ENCODE measurements at places on chromosomes 3 and 15. TPM values are rescaled to one million over a fixed set of nuclear protein-coding genes. Genes with fewer than 3 reads are reported as not detected.

Gene CD200R1
- 3.7 TPM for polyA plus RNA-seq

GRCh38 chr3:95750097-95750496 lies 1064.3 kb upstream of the EPHA6 start:
- no peaks in the 10 kb centered on the region for H3K4me1 ChIP-seq
- H3K36me3 ChIP-seq: no peaks in the 10 kb centered on the region
- H3K27ac ChIP-seq: no peak overlapping the region
- H3K27me3 ChIP-seq: no peaks in the 10 kb centered on the region

DNA sequence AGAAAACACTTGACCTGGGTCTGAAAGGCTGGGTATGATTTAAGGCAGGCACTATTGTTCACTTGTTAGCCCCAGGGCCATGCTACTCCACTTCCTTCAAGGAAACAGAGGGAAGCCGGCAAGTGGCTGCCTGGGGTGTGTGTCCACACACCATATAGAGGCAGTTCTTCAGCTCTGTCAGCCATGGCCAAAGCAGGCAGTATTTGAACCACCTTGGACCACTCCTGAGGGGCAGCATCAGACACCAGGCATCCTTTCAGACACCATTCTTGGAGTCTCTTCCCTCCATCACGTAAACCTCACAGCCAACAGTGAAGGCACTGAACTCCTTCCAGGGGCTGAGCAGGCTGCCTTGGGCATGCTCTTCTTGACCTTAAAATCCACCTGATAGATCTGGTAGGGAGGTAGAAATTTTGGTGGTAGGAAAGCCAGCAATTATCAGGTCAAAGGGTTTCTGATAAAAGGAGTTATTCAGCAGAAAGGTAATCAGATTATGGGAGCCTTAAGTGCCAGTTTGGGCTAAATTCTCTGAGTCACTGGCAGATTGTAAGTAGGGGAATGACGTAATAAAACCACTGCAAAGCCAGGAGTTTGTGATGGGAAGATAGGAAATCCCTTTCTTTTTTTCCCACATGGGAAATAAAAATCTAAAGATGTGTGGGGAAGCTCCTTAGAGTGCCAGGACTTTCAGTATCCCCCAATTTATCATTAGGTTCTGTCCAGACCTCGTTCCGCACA lies 20.2 kb downstream of the TGFBR2 start:
- H3K4me3 ChIP-seq: no peak overlapping the region
- no peak for DNase-seq
- peaks cover 1% of the 10 kb centered on the region for H3K36me3 ChIP-seq
- H3K27me3 ChIP-seq: no peaks in the 10 kb centered on the region
- H3K4me1 ChIP-seq: peaks cover 93% of the 10 kb centered on the region
- peak overlapping the region; percentile 52 for H3K27ac ChIP-seq

Gene CSPG4
- 0.03 TPM for polyA plus RNA-seq

- no peaks in the 10 kb centered on the region for H3K36me3 ChIP-seq
- H3K4me1 ChIP-seq: no peaks in the 10 kb centered on the region
- no peak for DNase-seq
- no peak overlapping the region for H3K27ac ChIP-seq
These were observed 608.2 kb downstream of the NSUN3 start for GRCh38 chr3:94671078-94671477.

DNA sequence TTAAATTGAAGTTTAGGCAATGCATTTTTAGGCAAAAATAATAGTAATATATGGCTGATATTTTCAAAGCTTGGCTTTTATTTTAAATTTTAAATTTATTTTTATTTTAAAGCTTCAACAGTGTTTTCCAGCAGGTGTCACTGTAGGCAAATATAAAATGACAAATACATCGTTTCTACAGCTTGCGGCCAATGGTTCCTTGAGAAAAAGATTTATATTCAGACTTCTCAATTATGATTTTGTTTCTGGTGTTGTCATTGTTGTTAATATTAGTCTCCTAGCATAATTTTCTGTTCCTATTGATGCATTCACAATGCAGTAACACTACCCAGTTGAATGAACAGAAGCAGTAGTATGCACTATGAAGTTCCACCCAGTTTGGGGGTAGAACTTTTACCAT lies 220.7 kb upstream of the DNAJC19 start:
- no peak overlapping the region for H3K4me3 ChIP-seq
- no peaks in the 10 kb centered on the region for H3K4me1 ChIP-seq
- no peaks in the 10 kb centered on the region for H3K36me3 ChIP-seq
- no peak overlapping the region for H3K27ac ChIP-seq

- H3K4me3 ChIP-seq: peak overlapping the region; percentile 80
- H3K4me1 ChIP-seq: peaks cover 27% of the 10 kb centered on the region
- H3K27ac ChIP-seq: no peak overlapping the region
- peaks cover 11% of the 10 kb centered on the region for H3K27me3 ChIP-seq
These were observed 1.9 kb downstream of the TNIK start for GRCh38 chr3:171458071-171458863.

Gene TUSC7
- not detected for polyA plus RNA-seq

DNA sequence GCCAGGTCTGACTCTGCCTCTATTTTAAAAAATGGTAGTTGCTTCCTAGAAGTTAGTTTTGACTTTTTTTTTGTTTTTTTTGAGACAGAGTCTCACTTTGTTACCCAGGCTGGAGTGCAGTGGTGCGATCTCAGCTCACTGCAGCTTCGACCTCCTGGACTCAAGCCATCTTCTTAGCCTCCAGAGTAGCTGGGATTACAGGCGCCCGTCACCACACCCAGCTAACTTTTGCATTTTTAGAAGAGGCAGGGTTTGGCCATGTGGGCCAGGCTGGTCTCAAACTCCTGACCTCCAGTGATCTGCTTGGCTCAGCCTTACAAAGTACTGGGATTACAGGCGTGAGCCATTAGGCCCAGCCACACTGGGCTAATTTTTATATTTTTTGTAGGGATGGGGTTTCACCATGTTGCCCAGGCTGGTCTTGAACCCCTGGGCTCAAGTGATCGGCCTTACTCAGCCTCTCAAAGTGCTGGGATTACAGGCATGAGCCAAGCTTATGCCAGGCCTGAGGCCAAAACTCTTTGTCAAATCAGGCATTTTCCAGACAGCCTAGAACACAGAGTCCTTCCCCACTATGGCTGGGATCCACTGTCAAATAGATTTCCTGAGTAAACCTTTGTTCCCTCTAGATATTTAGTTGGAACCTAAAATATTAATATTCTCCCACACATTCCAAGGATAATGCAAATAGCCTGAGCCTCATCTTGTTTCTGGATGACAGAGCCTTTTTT lies 13.7 kb downstream of the C3orf62 start:
- no peaks in the 10 kb centered on the region for H3K36me3 ChIP-seq
- H3K4me1 ChIP-seq: no peaks in the 10 kb centered on the region
- no peaks in the 10 kb centered on the region for H3K27me3 ChIP-seq
- no peak overlapping the region for H3K27ac ChIP-seq
- H3K4me3 ChIP-seq: no peak overlapping the region

DNA sequence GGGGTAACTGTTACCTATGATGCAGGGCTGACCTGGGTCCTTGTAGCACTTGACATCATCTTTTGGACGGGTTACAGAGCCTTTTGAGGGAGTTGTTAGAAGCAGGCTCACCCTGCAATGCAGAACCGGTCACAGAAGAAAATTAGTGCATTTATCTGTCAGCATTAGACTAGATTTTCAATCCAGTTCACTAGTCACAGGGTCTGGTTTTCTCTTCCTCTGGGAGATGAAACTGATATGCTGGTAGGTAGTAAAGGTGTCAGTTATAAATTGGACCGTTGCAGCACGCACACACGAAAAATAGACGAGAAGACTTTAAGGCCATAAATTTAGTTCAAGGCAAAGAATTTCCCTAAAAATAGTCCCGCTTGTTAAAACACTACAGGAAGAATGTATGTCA lies 532.3 kb upstream of the ATP11B start:
- no peak overlapping the region for H3K27ac ChIP-seq
- no peaks in the 10 kb centered on the region for H3K27me3 ChIP-seq
- no peak for DNase-seq

Gene LNP1
- 0.39 TPM for polyA plus RNA-seq

Gene TPRA1
- 27.7 TPM for polyA plus RNA-seq

GRCh38 chr3:47974974-47975470 lies 41.2 kb downstream of the MAP4 start:
- H3K27me3 ChIP-seq: no peaks in the 10 kb centered on the region
- no peak overlapping the region for H3K4me3 ChIP-seq
- H3K27ac ChIP-seq: no peak overlapping the region
- peaks cover 32% of the 10 kb centered on the region for H3K4me1 ChIP-seq

GRCh38 chr3:55678546-55679216 lies 191.6 kb upstream of the WNT5A start:
- no peak overlapping the region for H3K4me3 ChIP-seq
- H3K27ac ChIP-seq: no peak overlapping the region
- H3K36me3 ChIP-seq: no peaks in the 10 kb centered on the region
- no peak for DNase-seq

Gene THBS1
- polyA plus RNA-seq: 0.42 TPM

GRCh38 chr3:177642042-177642803 lies 444.9 kb upstream of the TBL1XR1 start:
- H3K27me3 ChIP-seq: no peaks in the 10 kb centered on the region
- DNase-seq: no peak
- peaks cover 13% of the 10 kb centered on the region for H3K4me1 ChIP-seq
- no peaks in the 10 kb centered on the region for H3K36me3 ChIP-seq
- H3K27ac ChIP-seq: no peak overlapping the region

- no peaks in the 10 kb centered on the region for H3K36me3 ChIP-seq
- no peak for DNase-seq
- H3K4me1 ChIP-seq: no peaks in the 10 kb centered on the region
- no peak overlapping the region for H3K4me3 ChIP-seq
These were observed 330.2 kb downstream of the OCA2 start for GRCh38 chr15:27768732-27769475.

Gene TMED3
- polyA plus RNA-seq: 23.5 TPM

Gene SI
- not detected for polyA plus RNA-seq

- no peaks in the 10 kb centered on the region for H3K27me3 ChIP-seq
- peaks cover 35% of the 10 kb centered on the region for H3K4me1 ChIP-seq
- no peaks in the 10 kb centered on the region for H3K36me3 ChIP-seq
- no peak overlapping the region for H3K27ac ChIP-seq
- DNase-seq: no peak
These were observed 52.9 kb upstream of the TSPAN3 start for GRCh38 chr15:77123854-77124253.

DNA sequence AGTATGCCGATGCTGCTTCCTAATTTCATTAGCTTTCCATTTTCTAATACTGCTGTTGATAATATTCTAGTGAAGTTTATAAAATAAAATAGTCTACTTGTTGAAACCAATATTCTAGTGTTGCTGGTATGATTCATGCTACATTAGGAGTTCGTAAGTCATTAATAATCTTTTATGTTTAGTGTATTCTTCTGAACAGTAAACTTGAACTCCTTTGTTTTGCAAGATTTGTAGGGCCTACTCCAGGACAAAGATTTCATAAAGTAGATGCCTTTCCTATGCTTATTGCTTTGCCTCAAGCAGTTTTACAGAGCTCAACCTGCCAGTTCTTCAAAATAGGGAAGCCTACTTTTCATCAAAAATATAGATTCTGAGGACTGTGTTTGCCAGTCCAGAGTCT lies 111.5 kb downstream of the RSRC1 start:
- no peaks in the 10 kb centered on the region for H3K27me3 ChIP-seq
- H3K4me3 ChIP-seq: no peak overlapping the region
- no peak for DNase-seq
- no peak overlapping the region for H3K27ac ChIP-seq
- no peaks in the 10 kb centered on the region for H3K4me1 ChIP-seq

Gene SPINT1
- polyA plus RNA-seq: 12.3 TPM

Gene HGD
- 0.46 TPM for polyA plus RNA-seq

Gene MYH15
- polyA plus RNA-seq: 0.10 TPM

Gene ACKR4
- 0.21 TPM for polyA plus RNA-seq

DNA sequence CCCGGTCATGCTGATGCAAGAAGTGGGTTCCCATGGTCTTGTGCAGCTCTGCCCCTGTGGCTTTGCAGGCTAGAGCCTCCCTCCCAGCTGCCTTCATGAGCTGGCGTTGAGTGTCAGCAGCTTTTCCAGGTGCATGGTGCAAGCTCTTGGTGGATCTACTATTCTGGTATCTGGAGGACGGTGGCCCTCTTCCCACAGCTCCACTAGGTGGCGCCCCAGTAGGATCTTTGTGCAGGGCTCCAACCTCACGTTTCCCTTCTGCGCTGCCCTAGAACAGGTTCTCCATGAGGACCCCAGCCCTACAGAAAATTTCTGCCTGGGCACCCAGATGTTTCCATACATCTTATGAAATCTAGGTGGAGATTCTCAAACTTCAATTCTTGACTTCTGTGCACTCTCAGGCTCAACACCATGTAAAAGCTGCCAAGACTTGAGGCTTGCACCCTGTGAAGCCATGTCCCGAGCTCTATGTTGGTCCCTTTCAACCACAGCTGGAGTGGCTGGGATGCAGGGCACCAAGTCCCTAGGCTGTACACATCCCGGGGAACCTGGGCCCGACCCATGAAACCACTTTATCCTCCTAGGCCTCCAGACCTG lies 238.4 kb upstream of the MDFIC2 start:
- H3K27ac ChIP-seq: no peak overlapping the region
- peak; percentile 72 for DNase-seq
- no peak overlapping the region for H3K4me3 ChIP-seq
- H3K27me3 ChIP-seq: no peaks in the 10 kb centered on the region
- H3K36me3 ChIP-seq: no peaks in the 10 kb centered on the region
- no peaks in the 10 kb centered on the region for H3K4me1 ChIP-seq

All from B cell (primary cell).